ENCODE measurements at places on chromosomes 4 and X.

GRCh38 chr4:39698424-39699009 lies 581 bp downstream of the UBE2K start:
- DNase-seq = peak; percentile 45

- DNase-seq = no peak
Observed at GRCh38 chr4:187238646-187239045, 515.0 kb upstream of the FAT1 start.

- no peak for DNase-seq
Observed at GRCh38 chr4:34469516-34469915, 1774.8 kb downstream of the ARAP2 start.

DNA sequence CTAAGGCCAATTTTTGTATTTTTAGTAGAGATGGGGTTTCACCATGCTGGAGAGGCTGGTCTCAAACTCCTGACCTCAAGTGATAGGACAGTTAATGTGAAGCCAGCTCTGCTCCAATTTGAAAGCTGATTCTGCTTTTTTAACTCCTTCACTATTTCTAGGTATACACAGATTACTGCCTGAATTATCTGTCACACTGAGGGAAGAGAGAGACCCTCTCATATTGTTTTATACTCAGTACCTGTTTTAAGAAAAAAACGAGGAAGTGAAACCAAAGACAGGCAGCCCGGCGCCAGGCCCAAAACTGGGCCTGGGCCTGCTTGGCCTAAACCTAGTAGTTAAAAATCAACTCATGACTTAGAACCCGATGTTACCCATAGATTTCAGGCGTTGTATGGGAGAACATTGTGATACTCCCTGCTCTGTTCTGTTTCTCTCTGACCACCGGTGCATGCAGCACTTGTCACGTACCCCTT lies 1601.5 kb upstream of the PCDH10 start:
- DNase-seq = no peak

DNA sequence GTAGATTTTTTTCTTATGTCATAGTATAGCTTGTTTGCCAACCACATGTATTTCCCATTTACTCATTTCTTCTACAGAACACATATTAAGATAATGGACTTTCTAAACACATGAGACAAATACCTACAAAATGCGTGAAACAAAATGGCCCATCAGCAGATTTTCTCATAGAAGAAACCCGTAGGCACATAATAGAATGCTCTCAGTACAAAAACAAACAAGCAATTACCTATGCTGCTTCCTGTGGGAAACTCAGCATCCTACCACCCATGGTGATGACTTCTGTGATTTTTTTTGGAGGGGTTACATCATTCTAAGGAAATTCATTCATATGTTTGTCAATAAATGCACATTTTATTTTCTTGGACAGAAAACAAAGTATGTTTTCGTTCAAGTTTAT lies 343.6 kb downstream of the SPRY1 start:
- DNase-seq = no peak

DNA sequence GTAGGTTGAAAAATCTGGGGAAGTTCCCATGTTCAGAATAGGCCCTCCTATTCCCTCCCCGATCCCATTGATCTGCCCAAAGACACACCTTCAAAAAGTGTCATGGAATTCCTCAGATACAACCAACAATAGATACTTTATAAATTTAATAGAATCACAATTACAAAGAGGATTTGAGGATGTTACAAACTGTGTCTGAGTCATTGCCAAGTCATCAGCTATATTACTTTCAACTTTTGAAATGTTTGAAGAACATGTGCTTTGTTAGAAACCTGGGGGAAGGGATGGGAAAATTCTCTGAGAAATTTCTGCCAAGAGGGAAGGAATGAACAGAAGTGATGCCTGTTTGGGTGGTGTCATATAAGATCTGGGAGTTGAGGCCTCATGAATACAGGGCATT lies 46.7 kb downstream of the KCNIP4 start:
- DNase-seq = no peak

DNA sequence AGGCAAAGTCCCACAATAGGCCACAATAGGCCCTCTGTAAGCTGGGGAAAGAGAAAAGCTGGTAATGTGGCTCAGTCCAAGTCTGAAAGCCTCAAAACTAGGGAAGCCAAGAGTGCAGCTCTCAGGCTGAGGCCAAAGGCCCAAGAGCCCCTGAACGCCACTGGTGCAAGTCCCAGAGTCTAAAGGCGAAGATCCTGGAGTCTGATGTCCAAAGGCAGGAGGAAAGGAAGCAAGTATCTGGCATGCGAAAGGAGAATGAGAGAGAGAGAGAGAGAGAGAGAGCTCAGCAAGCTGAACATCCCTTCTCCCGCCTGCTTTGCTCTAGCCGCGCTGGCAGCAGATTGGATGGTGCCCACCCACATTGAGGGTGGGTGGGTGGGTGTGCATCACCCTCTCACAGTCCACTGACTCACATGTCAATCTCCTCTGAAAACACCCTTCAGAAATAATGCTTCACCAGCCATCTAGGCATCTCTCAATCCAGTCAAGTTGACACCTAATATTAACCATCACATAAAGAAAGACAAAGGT lies 30.9 kb upstream of the ELF2 start:
- no peak for DNase-seq

DNA sequence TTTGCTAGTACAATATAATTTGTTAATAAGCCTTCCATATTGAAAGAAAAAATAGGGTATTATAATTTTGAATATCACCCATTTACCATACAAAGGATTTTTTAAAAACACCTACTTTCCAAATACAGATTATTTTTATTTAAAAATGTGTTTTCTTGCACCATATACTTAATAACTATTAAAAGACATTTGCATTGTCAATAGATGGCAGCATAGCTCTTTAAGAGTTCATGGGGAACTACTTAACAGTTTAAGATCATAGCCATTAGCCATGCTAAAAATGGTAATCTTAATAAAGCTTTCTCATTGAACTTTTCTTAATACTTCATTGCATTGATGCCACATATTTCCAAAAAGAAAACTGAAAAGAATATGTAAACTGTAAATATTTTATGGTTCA lies 1995.9 kb downstream of the C4orf33 start:
- DNase-seq = no peak

DNA sequence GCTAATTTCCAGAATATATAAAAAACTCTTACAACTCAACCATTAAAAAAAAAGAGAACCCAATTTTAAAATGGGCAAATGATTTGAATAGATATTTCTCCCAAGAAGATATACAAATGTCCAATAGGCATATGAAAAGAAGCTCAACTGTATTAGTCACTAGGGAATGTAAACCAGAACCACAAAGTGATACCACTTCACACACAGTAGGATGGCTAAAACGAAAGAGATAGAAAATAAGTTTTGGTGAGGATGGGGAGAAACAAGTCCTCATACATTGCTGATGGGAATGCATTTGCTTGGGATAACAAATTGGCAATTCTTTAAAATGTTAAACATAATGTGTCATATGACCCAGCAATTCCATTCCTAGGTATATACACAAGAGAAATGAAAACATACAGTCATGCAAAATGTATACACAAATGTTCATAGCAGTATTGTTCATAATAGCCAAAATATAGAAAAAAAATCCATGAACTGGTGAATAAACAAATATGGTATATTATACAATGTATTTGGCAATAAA lies 5.7 kb downstream of the TCEAL3 start:
- no peak for DNase-seq

- peak; percentile 80 for DNase-seq
Observed at GRCh38 chrX:71365875-71366673, at the start of gene TAF1. TSS of gene TAF1 (plus strand) at chrX:71366357. CDS start at chrX:71366375, 18 bp downstream.

DNA sequence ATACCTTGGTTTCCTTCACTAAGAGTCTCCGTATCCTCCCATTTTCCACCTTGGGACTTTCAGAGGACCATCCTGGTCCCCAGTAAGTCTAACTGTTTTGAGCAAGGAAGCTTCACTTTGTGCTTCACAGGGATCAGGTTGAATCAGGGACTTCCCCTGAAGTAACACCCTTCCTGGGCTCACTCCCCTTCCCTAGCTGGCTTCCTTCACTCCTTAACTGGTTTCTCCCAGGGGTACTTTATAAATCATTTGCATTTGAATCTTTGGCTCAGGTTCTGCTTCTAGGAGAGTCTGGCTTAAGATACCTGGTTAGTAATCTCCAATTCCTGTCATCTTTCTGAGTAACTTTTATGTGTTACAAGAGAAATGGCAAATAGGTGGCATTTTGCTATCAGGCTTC lies 24.5 kb upstream of the GRIA2 start:
- no peak for DNase-seq

DNA sequence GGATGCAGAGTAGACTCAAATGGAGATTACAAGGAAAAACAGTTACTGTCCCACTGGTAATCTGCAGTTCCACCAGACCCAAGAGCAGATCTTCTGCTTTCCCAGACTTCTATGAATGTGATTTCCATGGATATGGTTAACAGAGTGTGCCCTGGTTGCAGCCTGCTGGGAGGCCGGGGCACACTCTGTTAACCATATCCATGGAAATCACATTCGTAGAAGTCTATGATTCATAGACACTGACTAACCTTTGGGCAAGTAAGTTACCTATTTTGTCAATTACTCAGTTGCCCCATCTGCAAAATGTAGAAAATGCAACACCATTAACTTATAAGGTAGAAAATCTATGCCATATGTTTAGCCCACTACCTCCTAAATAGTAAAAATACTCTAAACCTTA lies 443.1 kb upstream of the PITX2 start:
- no peak for DNase-seq

DNA sequence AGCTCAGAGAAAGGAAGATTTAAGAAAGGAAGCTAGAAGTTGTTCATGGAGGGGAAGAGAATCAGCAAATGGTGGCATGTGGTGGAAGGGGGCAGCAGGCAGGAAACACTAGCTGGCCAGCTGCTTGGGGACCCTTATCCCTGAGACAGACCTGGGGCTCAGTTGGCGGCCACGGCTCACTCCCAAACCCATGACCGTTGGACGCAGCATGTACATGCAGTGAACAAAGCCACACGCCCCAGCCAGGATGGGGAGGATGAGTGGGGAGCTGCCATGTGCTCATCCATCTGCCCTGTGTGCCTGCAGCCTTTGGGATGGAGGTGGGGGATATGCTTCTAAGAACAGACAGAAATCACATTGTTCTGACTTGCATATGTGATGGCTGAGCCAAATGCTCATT lies 155.2 kb upstream of the PABPC5 start:
- no peak for DNase-seq

- no peak for DNase-seq
Observed at GRCh38 chr4:174516794-174517193, 5.5 kb downstream of the HPGD start.

GRCh38 chr4:118335324-118335723 lies 17.5 kb downstream of the PRSS12 start:
- no peak for DNase-seq

DNA sequence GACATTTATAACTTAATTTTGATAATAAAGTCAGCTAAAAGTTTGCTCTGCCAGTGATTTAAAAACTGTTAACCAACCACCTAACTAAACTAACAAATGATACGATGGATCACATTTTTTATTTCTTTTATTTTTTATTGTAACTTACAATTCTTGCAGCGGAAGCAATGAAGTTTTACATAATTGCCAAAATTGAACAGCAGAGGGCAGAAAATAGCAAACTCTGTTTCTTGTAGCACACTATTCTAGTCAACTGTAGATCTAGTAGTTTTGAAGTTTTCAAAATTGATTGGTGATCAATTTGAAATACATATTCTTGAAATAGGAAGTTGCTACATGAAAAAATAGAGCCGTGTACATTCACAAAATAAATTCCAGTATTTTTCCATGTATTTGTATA lies 2.8 kb upstream of the GRIA2 start:
- no peak for DNase-seq

DNA sequence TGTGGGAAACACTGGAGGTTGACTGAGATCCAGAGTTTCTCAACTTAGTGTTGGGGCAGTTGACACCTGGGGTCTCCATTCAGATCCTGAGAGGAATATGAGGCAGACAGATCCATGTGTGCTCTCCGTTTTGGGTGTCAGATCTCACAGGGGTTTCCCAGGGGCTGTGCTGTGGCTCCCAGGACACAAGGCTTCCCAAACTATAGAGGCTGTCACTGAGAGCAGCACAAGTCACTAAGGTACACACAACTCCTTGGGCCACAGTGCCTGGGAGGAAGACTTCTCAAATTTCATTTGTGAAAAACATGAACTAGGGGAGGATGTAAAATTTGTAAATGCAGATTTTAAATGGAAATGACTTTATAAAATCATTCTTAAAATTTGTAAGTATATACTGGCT lies 363.6 kb downstream of the FBXO8 start:
- no peak for DNase-seq

DNA sequence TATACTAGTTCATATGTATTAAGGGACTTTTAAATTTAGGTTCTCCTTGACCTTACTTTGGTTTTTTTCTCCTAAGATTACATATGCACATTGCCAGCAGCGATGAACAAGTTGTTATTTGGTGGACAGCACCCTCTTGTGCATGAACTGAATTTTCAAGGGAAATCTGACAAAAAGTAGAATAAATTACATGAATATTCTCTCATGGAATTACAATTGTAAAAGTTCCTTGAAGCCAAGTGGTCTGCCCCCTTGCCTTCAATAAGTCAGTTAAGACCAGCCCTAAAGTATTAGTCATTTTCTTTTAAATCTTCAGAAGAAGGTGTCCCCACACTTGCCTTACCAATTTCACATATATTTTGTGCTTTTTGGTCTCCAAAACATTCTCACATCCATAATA lies 30.7 kb upstream of the SMARCA5 start:
- DNase-seq = no peak

GRCh38 chr4:97003715-97004114 lies 1139.6 kb downstream of the STPG2 start:
- DNase-seq = no peak

DNA sequence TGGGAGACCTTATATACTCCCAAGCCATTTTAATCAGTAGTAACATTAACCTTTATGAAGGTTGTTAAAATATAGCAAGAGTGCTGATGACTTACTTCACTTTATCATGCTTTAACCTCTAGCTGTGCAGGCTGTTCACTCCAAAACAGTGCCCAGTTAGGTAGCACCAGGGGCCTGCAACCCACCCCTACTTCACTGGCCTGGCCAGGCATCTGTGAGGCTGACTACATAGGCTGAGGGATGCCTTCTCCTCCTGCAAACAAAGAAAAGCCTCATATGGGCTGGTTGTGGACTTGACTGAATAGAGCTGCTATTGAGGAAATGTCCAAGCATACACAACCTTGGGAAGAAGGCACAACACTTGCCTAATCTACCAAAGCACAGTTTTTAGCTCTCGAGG lies 172.8 kb downstream of the SHROOM3 start:
- no peak for DNase-seq
